ENCODE measurements at places on chromosomes 6 and 20. TPM values are rescaled to one million over a fixed set of nuclear protein-coding genes. Genes with fewer than 3 reads are reported as not detected.

Gene SLC24A3
- total RNA-seq = 0.83 TPM

Gene TGM3
- total RNA-seq = not detected

Gene GGTLC1
- total RNA-seq = not detected

DNA sequence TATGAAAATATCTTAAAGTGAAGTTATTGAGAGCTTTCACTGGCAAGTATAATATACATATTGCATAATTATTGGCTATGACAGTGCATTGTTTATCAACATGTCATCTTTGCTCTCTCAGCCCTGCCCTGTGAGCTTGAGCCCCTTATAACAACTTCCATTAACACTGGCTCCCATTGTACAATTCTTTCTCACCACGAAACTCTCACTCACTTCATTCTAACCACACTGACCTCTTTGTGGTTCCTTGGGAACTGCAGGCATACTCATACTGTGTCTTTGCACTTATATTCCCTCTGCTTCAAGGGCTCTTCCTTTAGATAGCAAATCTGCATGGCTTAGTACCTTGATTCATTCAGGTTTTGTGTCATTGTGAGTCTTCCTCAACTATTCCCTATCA, 411.8 kb downstream of the CDKAL1 start:
- DNase-seq = no peak
- H3K27ac ChIP-seq = no peak overlapping the region
- no peaks in the 10 kb centered on the region for H3K27me3 ChIP-seq
- no peaks in the 10 kb centered on the region for H3K4me1 ChIP-seq

- peaks cover 8% of the 10 kb centered on the region for H3K4me1 ChIP-seq
- no peaks in the 10 kb centered on the region for H3K36me3 ChIP-seq
- H3K27me3 ChIP-seq = no peaks in the 10 kb centered on the region
- peak; percentile 52 for DNase-seq
- H3K4me3 ChIP-seq = no peak overlapping the region
- H3K27ac ChIP-seq = no peak overlapping the region
Observed at GRCh38 chr6:134065706-134066105, 13.3 kb upstream of the SLC2A12 start.

- peak overlapping the region; percentile 79 for H3K4me3 ChIP-seq
- DNase-seq = no peak
- H3K4me1 ChIP-seq = peaks cover 2% of the 10 kb centered on the region
- no peaks in the 10 kb centered on the region for H3K27me3 ChIP-seq
Observed at GRCh38 chr6:31829633-31830283, 2.2 kb downstream of the HSPA1B start.

DNA sequence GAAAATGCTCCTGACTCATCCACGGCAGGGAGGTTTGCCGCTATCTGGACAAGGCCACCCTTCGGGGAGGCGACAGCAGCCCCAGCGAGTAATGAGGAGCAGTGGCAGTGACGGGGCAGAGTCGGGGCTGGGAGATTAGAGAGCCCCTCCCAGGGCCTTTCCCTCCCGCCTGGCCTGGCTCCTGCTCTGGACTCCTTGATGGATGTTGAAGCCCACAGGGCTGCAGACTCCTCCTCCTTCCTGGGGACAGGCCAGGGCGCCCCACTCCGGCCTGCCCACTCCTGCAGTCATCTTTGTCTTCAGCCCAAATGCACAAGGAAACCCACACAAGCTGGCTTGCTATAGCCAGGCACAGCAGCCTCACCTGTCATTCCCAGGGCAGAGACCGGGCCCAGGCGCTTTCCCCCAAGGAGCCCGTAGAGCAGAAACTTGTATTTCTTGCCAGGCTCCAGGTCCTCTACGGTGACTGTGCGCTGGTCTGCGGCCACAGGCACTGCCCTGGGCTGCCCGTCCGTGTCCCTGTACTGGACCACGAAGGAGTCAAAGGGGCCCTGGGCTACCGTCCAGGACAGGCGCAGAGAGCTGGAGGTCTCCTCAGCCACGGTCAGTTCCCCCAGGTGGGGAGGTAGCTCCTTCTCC, 7.7 kb downstream of the CYP21A2 start:
- H3K27me3 ChIP-seq = no peaks in the 10 kb centered on the region
- H3K27ac ChIP-seq = no peak overlapping the region
- DNase-seq = no peak
- no peaks in the 10 kb centered on the region for H3K36me3 ChIP-seq
- H3K4me1 ChIP-seq = no peaks in the 10 kb centered on the region
- H3K4me3 ChIP-seq = no peak overlapping the region

GRCh38 chr6:136767103-136767502, 25.2 kb downstream of the MAP3K5 start:
- H3K4me3 ChIP-seq = no peak overlapping the region
- no peak overlapping the region for H3K27ac ChIP-seq
- no peaks in the 10 kb centered on the region for H3K27me3 ChIP-seq
- peaks cover 1% of the 10 kb centered on the region for H3K4me1 ChIP-seq
